ENCODE measurements at places on chromosomes 16 and 17.

DNA sequence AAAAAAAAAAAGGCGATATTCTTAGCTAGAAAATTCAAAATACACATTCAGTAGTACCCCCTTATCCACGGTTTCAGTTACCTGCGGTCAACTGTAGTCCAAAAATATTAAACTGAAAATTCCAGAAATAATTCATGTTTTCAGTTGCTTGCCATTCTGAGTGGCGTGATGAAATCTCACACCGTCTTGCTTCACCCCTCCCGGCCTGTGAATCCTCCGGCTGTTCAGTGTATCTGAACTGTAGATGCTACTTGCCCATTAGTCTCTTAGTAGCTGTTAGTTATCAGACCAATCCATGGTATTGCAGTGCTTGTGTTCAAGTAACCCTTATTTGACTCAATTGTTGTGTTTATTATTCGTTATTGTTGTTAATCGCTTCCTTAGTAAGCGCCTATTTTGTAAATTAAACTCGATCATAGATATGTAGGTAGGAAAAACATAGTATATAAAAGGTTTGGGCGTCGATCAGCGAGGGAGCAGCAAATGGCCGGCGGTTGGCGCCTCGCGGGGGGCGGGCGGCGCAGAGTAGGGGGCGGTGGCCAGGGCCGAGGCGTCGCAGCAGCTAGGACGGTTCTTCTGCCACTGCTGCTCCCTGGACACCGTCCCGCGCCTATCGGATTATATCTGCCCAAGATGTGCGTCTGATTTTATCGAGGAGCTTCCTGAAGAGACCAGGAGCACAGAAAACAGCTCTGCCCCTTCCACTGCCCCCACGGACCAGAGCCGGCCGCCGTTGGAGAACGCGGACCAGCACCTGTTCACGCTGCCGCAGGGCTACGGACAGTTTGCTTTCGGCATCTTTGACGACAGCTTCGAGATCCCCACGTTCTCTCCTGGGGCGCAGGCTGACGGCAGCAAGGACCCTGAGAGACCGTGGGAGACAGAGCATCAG is 39.8 kb upstream of the AKAP1 start:
- no peak for DNase-seq

DNA sequence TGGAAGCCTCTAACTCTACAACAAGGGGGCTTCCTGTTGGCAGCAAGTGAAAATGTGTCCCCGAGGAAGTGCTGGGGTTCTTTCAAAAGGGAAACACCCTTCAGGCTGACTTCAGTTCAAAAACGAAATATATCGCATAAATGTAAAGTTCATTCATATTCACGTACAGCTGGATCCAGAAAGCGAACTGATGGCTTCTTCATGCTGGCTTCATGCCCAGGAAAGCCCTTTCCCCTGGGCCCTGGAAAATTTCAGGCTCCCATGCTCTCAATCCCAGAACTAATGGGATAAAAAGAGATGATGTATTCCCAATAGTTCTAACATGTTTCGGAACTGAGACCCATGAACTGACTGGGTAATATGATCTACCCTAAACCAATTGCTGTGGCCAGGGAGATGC is 104.7 kb upstream of the CDH13 start:
- no peak for DNase-seq

DNA sequence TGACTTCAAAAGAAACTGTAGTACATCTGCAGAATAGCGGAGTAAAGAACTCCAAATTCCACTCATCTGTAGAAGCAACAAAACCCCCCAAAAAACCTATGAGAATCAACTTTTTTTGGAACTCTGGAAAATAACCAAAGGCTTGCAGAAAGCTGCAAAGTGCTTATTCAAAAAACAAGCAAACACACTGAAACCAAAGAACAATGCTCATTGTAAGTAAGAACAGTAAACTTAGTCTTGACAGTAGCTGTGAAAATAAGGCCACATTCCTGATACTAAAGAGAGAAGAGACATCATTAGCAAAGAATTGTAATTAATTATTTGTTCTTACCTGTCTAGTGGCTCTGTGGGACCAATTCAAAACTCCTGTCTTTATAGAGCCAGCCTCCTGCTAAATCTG is 534.3 kb upstream of the C16orf82 start:
- no peak for DNase-seq

GRCh38 chr17:66939461-66940114 is 24.9 kb upstream of the CACNG4 start:
- no peak for DNase-seq

- DNase-seq = no peak
Observed at GRCh38 chr16:11446566-11447119, 101.4 kb downstream of the RMI2 start.

DNA sequence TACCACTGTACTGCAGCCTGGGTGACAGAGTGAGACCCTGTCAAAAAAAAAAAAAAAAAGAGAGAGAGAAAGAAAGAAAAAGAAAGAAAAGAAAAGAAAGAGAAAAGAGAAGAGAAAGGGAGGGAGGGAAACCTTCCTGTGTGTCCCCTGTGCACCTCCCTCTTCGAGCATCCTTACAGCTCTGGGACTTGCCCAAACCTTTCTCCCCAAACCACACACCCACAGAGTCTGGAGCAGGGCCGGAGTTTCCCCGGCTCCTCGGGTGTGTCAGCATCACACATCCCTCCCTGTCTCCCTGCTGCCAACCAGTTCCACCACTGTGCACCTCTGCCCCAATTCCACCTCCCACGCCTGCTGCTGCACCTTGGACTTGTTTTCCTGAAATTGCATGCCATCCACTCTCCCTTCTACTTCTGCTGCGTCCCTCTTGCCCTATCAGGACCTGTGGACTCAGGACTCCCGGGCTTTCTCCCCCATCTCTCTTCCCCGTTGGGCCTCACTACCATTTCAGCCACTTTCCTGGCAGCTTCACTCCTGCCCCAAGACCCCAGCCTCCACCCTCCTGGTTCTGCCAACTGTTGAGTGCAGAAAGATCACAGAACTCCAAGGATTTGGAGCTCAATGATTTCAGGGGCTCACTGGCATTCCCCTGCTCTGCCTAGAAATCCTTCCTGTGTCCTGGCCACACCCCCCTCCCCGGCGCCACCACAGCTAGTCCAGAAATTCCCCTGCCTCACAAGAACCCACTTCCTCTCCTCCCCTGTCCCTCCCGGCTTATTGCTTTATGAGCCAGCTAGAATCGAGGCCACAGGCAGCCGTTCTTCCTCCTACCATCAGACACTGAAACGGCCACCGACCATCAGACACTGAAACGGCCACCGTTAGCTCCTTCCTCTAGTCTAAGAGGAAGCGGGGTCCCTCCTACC is 3.7 kb upstream of the CDK3 start:
- DNase-seq = no peak

GRCh38 chr16:62059527-62059926 is 23.3 kb upstream of the CDH8 start:
- no peak for DNase-seq

DNA sequence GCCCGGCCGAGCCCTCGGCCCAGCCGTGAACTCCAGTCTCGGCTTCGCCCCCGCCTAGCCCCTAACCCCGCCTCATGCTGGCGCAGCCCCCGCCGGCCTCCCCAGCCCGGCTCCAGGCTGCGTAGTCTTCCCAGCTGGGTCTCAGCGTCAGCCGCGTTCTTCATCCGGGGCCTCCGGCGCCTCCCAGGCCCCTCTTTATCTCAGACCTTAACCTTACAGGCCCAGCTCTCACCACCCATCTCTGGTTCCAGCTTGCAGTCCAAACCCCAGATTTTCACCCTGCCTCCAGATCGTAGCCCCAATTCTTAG is at the start of gene PROCA1:
TSS of gene PROCA1 (minus strand) at position 166 of the 309 bp plus-strand sequence. CDS start 228 bp downstream, outside the sequence.
- no peak for DNase-seq

GRCh38 chr17:59266745-59267144 is 46.4 kb downstream of the GDPD1 start:
- no peak for DNase-seq

DNA sequence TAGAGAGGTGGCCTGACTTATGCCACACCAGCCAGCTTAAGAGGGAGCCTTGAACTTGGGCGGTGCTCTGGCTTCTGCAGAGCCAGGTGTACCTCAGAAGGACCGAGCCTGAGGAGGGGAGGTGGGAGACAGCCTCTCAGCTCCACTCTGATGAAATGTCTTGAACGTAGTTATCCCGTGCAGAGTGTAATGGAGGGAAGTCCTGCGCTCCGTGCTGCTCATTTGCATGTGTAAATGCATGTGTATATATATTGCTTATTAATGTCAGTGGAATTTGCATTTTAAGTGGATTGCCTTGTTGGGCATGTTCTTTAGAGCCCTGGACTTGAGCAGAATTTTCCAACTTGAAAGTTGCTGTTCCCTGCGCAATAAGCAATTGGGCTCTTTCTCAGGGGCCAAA is 264.9 kb upstream of the SDK2 start:
- no peak for DNase-seq

DNA sequence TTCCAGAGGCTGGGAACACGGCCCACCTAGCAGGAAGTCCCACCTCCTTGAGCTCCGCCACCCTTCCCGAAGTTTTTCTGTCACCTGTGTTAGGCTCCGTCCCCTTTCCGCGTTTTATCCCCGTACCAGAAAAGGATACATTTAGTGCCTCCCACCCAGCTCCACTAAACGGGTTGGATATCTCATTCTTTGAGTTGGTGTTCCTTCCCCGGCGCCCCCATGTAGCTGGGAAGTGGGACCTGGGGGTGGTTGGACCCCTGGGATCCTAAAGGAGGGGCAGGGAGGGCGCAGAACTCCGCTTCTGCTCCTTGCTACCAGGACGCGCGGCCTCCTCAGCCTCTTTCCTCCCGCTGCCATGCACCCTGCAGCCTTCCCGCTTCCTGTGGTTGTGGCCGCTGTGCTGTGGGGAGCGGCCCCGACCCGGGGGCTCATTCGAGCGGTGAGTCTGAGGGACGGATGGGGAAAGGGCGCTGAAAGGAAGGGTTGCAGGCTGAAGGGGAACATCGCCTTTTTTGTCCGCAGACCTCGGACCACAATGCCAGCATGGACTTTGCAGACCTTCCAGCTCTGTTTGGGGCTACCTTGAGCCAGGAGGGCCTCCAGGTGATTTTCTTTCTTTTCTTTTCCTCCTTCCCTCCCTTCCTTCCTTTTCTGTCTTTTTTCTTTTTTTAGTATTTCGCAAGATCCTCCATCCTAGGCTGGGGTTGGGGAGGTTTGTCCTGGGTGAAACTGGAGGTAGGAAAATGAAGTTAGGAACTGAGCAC is 669 bp downstream of the RNF167 start:
- no peak for DNase-seq

- DNase-seq = no peak
Observed at GRCh38 chr17:42920922-42921321, 20.3 kb downstream of the G6PC1 start.

DNA sequence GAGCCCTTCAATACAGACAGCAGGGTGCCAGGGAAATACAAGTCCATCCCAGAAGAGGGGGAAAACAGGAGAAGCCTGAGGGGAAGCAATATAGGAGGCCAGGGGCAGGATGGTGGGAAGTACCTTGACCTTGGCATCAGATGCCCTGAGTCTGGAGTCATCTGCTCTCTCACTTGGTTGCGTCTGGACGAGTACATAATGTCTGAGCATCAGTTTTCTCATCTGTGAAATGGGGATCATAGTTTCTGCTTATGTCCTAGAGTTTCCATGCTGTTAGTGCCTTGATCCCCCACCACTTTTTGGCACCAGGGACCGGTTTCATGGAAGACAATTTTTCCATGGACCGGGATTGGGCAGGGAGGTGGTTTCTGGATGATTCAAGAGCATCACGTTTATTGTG is 2.3 kb downstream of the STAT5A start:
- DNase-seq = no peak

DNA sequence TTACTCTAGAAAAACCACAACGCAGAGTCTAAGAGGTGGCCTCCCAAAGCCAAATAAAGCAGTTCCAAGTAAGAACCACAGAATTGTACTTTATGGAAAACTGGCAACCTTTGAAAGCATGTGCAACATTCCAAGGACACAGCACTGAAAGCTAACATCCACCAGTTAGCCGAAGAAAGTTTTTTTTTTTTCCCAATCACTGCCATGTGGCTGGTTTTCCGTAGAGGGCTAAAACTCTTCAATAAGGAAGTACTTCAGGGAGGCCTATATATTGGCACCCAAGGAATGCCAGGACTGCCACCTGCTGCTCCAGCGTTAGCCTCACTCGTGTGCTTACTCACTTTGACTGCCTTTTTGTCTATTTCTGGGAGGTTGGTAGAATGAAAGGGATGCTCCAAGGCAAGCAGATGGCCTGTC is 25.2 kb downstream of the CEP95 start:
- no peak for DNase-seq

DNA sequence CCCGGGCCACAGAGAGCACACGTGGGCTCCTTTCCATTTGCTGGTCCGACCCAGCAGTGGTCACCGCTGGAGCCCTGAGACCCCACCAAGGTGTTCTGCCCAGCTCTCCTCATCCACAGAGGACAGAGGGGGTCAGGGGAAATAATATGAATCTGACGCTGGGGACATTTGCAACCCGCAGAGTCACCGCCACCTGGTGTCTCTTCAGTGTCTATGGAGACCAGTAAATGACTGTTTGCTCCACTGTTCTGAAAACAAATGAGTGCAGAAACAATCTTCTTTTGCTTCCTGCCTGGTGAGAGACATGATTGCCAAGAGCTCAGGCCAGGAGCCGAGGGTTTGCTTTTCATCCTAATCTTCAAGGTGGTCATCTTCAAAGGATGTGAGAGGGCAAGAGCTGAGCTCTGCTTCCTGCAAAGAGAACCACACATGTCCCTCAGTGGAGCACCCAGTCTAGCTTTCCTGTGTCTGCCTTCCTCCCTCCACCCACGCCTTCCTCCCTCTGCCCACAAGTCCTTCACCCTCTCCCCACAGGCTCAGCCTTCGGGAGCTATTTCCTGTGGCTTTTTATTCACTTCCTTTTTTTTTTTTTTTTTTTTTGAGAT is 14.7 kb upstream of the KLHDC4 start:
- no peak for DNase-seq

DNA sequence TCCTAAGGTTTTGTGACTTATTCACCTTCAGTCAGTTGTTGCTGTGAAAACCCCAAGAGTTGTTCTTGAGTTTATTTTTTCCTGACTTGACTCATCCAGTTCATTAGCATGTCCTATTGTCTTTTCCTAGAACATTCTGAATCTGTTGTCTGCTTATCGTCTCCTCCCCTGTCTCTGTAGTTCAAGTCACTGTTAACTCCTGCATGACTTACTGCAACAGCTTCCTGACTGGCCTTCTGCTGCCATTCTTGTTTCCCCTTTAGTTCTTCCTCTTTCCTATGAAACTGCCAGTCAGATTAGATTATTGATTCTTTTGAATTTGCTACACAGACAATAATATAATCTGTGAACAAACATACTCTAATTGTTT is 161.5 kb downstream of the FTO start:
- no peak for DNase-seq

GRCh38 chr17:79749156-79749815 is 18.5 kb downstream of the ENPP7 start:
- no peak for DNase-seq

- no peak for DNase-seq
Observed at GRCh38 chr17:54439816-54440215, 460.8 kb upstream of the TOM1L1 start.

- no peak for DNase-seq
Observed at GRCh38 chr16:30786936-30787612, at the start of gene ZNF629. Gene ZNF629 (minus strand): TSS chr16:30787205. CDS start chr16:30784482, 2,723 bp downstream.

GRCh38 chr17:64236827-64237403 is 26.1 kb downstream of the TEX2 start:
- DNase-seq = no peak
